Lower leg skin (tissue), 4 donors: ENCODE measurements at places on chromosomes 11 and 22.

DNA sequence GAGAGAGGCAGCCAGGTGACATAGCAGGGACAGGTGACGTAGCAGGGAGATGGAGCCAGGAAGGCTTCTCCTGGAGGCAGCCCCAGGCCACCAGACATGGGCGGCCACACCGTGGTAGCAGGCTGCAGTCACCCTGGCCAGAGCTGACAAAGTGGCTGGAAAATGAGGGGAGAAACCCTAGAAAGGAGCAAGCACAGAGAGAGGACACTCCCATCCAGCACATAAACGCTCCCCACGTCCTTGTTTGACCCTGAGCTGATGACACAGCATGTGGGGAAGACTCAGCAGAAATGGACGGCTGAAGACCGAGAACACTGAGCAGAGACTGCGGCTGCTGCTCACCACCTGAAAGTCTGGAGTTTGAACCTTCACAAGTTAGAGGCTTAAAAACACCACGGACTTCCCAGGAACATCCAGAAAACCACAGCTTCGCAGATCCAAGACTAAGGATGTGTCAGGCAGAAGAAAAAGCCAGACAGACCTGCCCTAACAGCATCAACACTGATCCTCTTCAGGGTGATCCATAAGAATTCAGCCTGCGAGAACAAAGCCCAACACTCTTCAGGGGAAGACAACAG lies 28.7 kb downstream of the DRD4 start:
- DNase-seq = no peak

GRCh38 chr11:46676436-46677158 lies 23.8 kb downstream of the ARHGAP1 start:
- no peak for DNase-seq

DNA sequence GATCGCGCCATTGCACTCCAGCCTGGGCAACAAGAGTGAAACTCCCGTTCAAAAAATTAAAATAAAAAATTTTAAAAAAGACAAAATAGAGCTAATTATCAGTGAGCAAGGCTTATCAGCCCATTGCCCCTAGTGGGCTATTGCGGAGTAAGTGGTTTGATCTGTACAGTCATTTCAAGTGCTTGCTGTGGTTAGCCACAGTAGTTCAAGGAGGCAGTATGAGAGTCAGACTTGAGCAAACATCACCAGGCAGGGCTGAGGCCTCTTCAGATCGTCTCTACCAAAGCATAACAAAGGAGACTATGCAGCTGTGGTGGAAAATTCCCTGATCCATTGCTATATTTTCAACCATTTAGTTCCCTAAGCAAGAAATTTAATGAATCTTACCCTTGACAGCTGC lies 4.3 kb upstream of the SBF2 start:
- DNase-seq = no peak

- DNase-seq = no peak
Observed at GRCh38 chr11:112485280-112485679, 224.6 kb upstream of the PLET1 start.

GRCh38 chr22:43136801-43137200 lies 6.4 kb downstream of the MCAT start:
- no peak for DNase-seq

- no peak for DNase-seq
Observed at GRCh38 chr11:61011950-61012736, 40.7 kb downstream of the CD6 start.

GRCh38 chr22:48886604-48887393 lies 940.9 kb downstream of the BRD1 start:
- no peak for DNase-seq

GRCh38 chr11:21630934-21631478 lies 561.9 kb upstream of the ANO5 start:
- no peak for DNase-seq

DNA sequence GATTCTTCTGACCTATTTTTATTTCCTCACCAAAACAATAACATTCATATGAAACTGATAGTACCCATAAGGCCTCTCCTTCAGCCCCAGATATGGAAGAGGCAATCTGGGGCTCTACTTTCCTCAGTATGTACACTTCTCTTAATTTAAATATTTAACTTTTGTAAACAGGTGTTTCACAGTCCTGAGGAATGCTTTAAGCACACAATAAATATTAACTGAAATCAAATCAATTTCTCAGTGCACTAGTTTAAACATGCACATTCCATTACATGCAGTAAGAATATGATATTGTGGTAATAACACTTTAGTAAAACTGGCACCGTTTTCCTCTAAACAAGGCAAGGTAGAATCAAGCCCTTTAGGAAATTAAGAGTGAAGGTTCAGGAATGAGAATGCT lies 28.9 kb downstream of the APIP start:
- no peak for DNase-seq

- DNase-seq = no peak
Observed at GRCh38 chr22:36385491-36386350, 2.0 kb downstream of the MYH9 start.

GRCh38 chr11:22657101-22657694 lies 9.2 kb upstream of the GAS2 start:
- no peak for DNase-seq
